ENCODE measurements at places on chromosomes 2 and 18.
A peak's percentile ranks its signal among the peaks of the same experiment; 100 is the strongest.

GRCh38 chr2:15169326-15170069 is 391.6 kb downstream of the NBAS start:
- DNase-seq, result no peak

- DNase-seq, result no peak
Observed at GRCh38 chr2:24220554-24221291, 45.9 kb downstream of the FAM228A start.

DNA sequence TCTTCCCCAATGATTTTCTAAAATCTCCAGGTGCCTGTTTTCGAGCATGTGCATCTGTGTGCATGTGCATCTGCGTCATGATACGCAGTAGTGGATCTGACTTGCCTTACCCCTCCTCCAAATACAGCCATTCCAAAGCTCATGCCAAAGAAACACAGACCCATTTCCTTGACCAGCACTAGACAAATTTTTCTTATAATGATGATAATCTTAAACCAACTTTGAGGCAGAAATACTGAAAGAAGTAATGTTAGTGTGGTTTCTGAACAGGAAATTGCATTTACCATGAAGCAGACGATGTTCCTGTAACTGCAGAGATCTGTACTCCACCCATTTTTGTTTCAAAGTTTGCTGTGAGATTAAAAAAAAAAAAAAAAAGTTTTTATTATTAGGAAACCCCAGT is 25.6 kb downstream of the CYTIP start:
- DNase-seq, result no peak

GRCh38 chr2:224927011-224927410 is 115.3 kb downstream of the DOCK10 start:
- DNase-seq, result no peak

- DNase-seq, result no peak
Observed at GRCh38 chr2:149991576-149991975, 404.0 kb upstream of the MMADHC start.

DNA sequence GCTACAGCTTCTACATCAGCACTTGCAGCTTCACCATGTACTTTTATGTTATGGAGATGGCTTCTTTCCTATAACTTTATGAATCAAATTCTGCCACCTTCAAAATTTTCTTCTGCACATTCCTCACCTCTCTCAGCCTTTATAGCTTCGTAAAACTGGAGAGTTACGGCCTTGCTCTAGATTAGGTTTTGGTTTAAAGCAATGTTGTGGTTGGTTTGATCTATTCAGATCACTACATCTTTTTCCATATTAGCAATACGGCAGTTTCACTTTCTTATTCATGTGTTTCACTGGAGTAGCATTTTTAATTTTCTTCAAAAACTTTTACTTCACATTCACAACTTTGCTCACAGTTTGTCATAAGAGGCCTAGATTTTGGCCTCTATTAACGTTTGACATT is 242.9 kb upstream of the GYPC start:
- DNase-seq, result no peak

DNA sequence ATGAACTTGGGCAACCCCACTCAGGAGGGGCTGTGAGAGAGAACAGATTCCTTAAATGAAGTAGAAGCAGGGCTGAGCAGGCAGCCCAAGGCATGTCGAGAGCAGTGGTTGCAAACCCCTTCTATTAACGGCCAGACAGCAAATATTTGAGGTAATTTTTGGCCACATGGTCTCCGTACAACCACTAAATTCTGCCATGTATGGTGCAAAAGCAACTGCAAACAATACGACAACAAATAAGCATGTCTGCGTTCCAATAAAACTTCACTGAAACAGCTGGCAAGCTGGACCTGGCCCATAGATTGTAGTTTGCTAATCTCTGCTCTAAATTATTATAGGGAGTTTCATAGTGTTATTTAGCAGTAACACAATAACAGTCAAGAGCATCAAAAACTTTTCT is 217.0 kb upstream of the ZNF521 start:
- no peak for DNase-seq

DNA sequence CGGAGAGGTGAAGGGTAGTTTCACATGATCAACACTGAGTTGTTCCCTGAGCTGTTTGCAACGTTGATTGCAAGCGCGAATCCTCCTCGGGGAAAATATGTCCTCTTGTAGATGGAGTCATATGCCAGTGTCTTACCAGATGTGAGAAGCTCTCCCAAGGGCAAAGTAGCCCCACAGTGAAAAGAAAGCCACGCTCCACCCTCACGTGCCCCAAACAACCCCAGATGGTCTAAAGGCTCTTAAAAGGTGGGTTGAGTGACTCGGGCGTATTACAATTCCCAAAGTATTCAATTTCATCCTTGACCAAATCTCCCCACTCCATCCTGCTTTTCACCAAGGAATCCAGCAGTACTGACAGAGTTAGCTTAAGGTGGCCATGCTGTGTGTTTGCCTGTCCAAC is 332.1 kb upstream of the SOX11 start:
- no peak for DNase-seq

DNA sequence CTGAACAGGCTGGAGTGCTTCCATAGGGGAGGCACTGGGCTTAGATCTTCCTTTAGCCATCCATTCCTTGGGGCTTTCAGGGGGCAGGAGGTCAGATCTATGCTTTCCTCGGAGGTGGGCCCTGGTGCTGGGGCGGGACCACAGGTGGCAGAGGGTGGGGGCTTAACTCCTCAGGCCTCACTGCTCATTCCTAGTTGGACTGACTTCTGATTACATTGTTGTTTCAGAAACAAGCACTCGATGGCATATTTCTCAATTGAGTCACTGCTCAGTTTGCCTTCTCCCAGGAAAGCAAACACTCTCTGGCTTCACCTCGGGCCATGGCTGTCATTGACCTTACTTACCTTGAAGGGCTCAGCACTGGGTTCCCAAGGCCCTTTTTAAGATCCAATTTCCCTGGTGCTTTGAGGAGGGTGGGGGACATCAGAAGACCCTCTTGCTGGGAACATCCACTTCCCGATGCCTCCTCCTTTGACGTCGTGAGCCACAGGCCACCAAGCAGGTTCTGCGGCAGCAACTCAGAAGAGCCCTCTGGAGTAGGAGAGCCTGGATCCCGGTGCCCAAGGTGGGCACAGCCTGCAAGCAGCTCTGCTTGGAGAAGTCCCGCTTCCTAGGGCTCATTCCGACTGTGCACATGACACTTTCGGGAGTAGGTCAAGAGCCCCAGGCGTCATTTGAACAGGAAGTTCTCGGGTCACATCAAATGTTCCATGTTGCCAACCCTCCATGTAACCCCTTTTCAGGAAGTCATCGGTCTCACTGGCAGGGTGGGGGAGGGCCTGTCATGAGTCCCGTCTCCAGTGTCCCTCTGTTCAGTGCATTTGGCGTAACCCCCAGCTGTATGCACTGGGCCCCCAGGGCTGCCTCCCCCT is 40.6 kb downstream of the SDC1 start:
- no peak for DNase-seq

DNA sequence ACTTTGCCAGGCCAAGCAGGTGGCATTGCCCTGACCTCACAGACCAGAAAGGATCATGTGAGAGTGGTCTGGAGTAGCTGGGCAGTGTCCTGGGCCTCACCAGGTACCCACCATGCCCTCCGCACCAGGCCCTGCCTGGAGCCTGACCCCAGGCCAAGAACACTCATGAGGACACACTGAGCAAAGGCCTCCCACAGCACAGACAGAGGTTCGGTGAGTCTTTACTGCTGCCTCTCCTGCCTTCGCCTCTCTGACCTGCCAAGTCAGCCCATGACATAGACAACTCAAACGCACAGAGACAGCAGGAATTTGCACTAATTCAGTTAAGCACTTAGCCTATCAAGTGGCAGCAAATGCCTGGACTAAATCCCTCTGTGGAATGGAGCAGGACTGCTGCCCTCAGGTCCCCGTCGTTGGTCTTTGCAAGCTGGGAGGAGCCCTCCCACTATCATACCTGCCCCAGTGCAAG is 62.5 kb downstream of the RHOB start:
- no peak for DNase-seq

DNA sequence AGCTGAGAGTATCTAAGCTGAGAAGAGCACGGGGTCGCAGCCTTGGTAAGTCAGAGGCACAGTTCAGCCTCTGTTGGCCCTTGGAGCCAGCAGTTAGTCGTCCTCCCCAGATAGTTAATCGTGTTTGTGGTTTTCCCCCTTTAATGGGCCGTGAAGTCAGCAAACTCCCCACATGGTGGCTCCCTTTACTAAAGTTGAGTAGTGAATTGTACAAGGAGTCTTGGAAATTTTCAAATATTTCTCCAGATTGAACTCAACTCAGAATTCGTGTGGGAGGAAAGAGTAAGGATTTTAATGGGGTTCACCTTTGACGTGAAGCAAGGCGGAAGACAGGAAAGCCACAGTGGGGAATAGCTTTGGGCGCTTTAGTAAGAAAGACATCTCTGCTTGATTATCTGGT is 2.4 kb upstream of the ADCYAP1 start:
- DNase-seq, result peak; percentile 56

DNA sequence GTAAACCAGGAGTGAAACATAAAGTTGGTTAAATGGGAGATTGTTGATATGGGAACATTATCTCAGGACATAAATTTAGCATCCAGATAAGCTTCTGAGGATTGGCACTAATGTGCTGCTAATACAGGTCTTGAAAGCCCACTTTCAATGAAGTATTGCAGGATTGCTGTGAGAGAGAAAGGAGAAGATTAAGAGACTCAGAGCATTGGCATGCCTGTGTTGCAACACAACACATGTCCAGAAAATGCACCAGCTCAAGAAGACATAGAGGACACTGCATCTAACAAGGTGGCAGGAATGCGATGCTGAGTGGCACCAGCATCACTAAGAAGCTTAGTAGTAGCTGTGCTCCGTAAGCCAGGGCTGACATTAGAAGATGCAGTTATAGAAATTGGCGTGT is 728.9 kb downstream of the SUCLG1 start:
- DNase-seq, result no peak

- no peak for DNase-seq
Observed at GRCh38 chr2:2464643-2465042, 133.6 kb upstream of the MYT1L start.

GRCh38 chr18:29147944-29148343 is 971.0 kb upstream of the CDH2 start:
- peak; percentile 59 for DNase-seq

DNA sequence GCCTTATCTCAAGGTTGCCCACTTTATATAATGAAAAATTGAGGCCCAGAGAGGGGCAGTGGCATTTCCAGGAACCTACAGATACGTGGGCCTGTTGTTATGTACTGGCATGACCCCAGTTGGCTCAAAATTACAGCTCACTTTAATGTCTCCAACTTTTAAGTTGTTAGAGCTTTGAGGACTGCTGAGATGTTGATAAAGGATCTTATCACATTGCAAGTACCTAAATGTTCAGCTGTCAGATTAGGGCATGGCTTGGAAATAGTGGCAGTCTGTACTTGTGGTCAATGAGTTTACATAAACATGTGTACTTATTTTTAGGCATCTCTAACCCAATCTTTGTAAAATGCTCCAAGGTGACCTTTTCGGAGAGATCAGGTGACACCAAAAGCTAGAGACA is 14.6 kb downstream of the SLC4A5 start:
- no peak for DNase-seq

DNA sequence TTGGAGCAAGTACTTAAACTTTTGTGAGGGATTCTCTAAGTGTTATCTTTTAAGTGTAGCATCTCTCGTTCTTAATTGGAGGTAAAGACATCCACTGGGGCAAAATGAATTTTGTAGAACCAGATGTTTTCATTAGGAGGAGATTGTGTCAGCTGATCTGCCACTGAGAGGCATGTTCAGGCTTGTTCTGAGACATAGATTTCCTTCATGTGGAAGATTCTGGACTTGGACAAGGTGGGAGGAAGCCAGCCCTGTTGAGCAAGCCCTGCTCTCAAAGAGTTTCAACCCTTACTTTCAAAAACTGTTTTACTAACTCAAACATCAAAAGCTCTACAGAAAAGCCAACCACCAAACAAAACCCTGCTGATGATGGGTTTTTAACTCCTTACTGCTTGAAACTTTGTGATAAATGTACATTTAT is 6.5 kb downstream of the MAP4K4 start:
- no peak for DNase-seq

DNA sequence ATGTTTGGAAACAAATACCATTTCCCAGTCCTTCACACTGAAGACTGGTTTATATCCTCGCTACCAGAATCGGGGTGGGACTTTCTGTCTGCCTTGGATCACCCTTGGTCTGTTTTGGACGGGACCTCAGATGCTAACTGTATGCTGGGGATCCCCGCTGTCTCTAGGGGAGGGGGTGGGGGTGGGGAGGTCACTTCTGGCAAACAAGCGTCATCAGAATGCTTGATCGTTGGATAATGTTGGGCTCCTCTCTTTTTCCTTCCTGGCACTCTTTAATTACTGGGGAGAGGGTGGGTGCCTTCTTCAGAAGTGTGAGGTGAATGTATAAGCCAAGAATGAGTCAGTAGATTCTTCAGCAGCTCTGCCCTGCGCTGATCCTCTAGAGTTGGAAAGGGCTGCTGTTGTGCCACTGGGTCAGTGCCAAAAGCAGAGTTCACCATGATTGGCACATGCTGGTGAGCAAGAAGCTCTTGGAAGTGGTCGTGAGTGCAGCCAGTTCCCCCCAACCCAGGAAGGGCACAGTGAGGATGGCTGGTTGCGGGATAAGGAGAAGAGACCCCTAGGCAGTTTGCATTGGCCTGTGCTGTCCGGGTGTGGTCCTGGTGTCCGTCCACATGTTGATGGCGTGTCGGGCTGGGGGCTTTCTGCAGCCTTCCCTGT is 32.2 kb downstream of the DGKD start:
- DNase-seq, result no peak

- DNase-seq, result no peak
Observed at GRCh38 chr2:109507828-109508227, 105.9 kb downstream of the SEPTIN10 start.

GRCh38 chr2:205428811-205429210 is 253.5 kb upstream of the NRP2 start:
- no peak for DNase-seq

DNA sequence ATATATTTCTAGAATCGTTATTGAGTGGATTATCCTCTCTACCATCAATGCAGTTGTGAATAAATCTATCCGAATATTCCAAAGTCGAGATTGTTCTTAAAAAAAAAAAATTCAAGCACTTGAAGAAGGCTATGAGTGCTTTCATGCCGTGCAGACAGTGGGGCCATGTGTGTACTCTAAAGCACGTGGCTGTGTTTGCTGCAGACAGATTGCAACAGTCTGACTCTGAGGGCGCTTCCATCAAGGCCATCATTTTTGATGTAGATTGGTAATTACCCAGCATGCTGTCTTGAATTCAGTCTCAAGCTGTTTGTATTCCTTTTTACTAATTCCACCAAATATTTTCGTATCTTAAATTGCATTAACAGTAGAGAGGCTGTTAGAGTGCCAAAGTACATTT is 325.9 kb upstream of the LINC00305 start:
- no peak for DNase-seq

DNA sequence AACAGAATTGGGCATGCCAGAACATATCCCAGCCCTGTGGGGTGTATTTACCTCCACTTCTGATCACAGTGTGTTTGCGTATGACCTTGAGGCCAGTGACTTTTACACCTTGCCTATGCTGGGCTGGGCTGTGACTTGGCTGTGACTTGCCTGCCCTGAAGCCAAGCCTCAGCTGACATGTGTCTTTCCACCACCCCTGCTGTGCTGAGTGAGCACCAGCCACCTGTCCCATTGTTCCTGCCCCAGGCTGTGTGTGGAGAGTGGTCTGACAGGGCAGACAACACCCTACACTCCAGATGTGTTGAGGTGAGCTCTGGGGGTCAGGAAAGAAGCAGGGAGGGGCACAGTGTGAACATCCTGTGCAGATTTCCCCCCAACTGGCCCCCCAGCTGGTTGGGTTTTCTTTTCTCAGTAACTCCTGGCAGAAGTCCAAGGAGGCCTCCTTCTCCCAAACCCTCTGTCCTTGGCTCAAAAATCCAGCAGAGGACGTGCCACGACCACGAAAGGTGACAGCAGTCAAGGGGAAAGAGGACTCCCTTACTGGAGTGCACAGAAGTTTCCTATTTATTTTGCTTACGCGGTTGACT is 5.1 kb upstream of the STEAP3 start:
- peak; percentile 51 for DNase-seq
